ENCODE measurements at places on chromosomes 16 and 17.

GRCh38 chr17:43559161-43559816 is 13.1 kb upstream of the ETV4 start:
- no peak for DNase-seq

- DNase-seq: no peak
These were observed 329.9 kb downstream of the KCNJ2 start for GRCh38 chr17:70499067-70499786.

DNA sequence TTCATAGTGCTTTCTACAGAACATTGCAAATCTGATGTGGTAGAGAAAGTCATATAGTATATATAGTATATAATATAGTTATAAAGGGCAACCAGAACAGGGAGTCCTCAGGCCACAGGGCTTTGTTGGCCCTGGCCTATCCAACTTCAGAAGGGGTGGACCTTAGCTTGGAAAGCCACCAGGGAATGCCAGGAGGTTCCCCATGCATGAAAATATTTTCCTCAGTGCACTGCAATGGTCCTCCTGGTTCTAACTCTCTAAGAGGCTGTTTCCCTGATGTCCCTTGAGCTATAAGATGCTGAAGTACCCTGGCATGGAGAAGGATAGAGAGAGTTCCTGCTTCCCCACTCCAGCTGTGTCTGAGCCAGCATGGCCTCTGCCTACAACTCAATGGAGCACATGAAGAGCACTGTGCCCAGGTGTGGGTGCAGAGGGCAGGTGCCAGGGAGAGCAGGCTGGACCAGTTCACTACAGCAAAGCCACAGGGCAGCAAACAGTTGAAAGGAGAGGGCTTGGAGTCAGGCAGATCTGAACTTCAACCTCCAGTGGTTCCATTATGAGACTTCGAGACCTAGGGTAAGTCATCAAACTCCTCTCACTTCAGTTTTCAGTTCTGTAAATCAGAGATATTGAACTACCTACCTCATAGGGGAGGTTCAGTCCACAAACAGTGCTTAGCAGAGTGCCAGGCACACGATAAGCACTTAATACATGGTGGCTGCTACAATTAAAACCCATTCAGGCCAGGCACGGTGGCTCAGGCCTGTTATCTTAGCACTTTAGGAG is 183.1 kb downstream of the SALL1 start:
- no peak for DNase-seq

- no peak for DNase-seq
These were observed 8.2 kb downstream of the USP22 start for GRCh38 chr17:21034340-21035235.

- no peak for DNase-seq
These were observed 37.3 kb downstream of the BCO1 start for GRCh38 chr16:81275795-81276194.

DNA sequence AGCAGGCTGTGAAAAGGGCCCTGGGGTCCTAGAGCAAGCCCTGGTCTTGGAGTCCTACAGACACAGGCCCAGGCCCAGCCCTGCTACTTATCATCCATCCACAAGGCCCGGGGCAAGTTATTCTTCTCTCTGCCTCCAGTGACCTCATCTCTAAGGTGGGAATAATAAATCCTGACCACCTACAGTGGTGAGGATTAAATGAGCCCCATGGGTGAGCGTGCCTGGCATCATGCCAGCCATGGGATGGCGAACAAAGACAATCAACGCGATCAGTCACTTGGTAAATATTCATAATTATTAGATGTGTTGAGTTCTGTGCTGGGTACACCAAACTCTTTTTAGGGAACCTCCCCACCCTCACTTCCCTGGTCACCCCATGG is 5.5 kb downstream of the KRT15 start:
- DNase-seq: no peak

- no peak for DNase-seq
These were observed 277.1 kb downstream of the CEP112 start for GRCh38 chr17:65914784-65915342.

DNA sequence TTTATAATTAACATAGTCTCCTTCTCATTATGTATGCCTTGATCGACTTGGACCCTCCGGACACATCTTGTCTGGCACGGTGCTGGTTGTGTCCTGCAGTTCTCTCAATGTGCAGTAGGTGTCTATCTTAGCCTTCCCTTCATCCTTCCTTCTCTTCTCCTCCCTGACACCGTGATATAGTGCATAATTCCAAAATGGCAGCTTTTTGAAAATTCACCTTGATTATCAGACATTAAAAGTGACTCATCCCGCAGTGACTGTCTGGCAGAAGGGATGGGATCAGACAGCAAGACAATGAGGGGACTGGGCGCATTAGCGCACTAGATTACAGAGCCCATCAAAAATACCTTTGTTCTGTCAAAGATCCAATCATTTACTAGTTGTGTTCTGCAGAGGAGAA is 70.0 kb upstream of the PMFBP1 start:
- DNase-seq: no peak

- no peak for DNase-seq
These were observed 16.3 kb upstream of the BCAR1 start for GRCh38 chr16:75267631-75268264.

DNA sequence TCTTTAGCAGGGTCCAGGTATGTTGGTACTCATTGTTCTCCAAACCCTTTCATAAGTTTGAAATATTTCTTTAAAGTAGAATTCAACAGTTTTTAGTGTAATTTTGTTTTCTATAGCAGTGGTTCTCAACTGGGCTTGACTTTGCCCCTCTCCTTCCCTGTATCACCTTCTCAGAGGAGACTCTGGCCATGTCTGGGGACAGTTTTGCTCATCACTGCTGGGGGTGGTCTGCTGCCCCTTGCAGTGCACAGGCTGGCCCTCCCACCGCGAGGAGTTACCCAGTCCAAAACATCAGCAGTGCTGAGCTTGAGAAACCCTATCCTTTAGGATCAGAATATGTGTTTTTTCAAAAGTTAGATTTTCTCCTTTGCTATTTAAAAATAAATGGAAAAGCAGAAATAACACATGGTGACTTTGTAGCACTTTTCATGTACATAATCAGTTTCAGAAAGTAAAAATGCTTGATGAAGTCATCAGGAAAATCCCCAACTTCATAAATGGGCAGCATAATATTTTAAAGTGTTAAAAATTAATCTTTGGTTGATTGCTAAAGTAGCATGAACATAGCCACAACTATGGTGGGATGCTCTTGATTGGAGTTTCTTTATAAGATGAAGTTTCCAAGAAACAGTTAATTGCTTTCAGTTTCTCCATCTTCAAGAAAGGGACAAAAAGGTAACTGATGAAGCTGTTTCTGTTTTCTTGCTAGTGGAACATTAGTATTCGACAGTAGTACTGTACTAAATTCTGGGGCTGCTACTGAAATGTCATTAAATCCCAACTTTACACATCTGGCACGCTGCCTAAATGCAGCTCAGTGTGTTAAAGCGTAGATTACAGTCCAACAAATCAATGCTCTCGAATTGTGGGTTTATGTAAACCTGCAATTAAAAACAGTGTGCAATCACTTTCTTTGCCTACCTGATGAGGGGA is 70.3 kb downstream of the NETO2 start:
- no peak for DNase-seq

- no peak for DNase-seq
These were observed 346.6 kb upstream of the TNRC6C start for GRCh38 chr17:77611791-77612502.

- DNase-seq: no peak
These were observed 6.7 kb downstream of the ERI2 start for GRCh38 chr16:20799599-20799998.

DNA sequence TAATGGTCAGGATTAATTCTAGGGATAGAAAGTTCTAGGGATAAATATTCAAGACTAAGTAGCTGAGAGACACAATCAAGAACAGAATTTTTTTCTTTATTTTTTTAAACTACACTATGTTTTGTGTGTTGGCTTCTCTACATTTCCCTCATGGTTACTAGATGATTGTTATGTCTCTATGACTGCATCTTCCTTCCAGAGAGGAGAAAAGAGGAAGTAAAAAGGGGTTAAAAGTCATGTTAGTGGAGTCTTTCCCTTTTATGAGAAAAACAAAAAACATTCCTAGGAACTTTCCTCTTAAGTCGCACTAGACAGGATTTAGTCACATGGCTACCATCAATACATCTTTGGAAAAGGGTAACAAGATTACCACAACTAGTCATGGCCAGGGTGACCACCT is 375.0 kb downstream of the KCNJ2 start:
- DNase-seq: no peak

DNA sequence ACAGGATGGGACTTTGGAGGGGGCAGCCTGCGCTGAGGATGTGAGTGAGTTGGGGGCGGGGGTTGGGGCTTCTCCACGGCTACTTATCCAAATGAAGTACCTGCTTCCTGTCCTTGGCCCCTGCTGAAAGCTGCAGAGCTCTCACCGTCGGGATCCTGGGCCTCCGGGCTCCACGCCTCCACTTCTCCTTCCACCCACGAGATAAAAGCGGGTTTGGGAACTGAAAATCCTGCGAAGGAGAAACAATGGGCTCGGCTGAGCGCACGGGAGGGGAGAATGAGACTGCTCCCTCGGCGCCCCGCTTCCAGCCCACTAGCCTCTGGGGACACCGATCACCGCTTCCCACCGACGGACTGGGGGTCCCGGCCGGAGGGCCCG is 486 bp downstream of the ZNF785 start:
- no peak for DNase-seq

DNA sequence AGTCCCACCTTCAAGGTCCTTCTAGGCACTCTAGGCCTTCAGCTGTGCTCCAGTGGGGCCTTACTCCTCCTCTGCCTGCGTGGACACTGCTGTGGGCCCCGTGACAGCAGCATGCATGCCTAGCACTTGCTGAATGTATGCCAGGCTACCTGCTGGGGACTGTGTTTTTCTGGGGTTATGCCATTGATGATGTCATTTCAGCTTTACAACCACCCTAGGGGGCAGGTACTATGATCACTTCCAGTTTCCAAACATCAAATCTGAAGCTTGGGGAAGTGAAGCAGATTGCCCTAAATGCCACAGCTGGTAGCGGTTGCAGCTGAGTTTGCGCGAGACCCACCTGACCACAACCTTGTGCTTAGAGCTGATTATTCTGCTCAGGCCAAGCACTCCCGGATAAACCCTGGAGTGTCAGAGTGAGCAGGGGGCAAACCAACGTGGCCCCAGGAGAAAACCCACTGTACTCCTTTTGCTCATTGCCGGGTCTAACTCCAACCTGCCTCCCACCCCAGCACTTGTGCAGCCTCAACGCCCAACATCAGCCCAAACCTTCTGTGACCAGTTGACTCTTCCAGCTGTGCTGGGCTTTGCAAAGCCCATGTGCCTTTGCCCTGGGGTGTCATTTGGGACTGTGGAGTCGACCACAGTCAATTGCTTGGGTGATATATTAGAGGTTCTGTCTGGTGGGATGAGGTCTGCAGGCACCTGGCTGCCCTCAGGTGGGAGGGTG is 168.4 kb downstream of the ENGASE start:
- no peak for DNase-seq

DNA sequence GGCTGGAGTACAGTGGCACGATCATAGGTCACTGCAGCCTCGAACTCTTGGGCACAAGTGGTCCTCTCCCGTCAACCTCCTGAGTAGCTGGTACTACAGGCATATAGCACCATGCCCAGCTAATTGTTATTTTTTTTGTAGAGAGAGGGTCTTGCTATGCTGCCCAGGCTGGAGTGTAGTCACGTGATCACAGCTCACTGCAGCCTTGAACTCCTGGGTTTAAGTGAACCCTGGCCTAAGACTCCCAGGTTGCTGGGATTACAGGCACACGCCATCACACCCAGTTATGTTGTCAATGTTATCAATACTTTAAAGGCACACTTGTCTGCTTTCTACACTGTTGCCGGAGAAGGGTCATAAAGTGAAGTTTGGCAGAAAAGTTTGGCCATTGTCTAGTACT is 22.0 kb upstream of the LASP1NB start:
- DNase-seq: no peak

DNA sequence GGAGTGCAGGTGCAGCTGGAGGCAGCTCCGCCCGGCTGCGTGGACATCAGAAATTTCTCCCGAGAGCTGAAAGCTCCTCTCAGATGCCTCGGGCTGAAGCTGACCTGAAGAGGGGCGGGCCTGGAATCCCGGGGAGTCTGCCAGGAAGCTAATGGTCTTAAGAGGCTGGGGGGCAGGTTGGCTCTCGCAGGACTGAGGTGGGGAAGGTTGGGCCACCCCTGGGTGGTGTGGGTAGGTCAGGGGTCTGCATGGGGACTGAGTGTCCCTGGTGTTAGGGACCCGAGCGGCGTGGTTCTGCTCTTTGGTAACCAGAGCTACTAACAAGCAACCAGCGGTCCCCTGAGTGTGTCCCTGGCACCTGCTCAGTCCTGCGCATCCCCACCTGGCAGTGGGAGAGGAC is 3.5 kb downstream of the CHMP6 start:
- DNase-seq: no peak

- DNase-seq: no peak
These were observed 7.1 kb downstream of the ECI1 start for GRCh38 chr16:2244301-2244700.
